ENCODE measurements at places on chromosomes 6 and 20.

- DNase-seq = no peak
Measured at GRCh38 chr6:8193541-8193940, 91.2 kb upstream of the EEF1E1 start.

- no peak for DNase-seq
Measured at GRCh38 chr6:84455511-84456029, 228.1 kb upstream of the CEP162 start.

DNA sequence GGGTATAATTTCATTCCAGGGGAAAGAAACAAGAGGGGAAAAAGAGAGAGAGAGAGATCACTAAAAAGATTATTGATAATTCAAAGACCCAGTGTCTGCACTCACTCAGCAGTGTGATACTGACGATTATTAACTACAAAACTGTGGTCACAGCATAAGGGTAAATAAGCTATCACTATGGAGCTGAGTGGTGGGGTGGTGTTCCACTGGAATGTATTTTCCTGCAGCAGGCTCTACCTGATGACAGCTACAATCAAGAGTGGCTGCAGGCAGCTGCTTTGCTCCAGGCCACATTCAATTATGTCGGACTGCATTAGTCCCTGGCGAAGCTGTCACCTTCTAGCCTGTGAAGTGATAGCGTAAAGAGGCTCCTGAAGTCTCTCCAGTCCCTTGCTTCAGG, 122.2 kb upstream of the TFAP2D start:
- DNase-seq = no peak

DNA sequence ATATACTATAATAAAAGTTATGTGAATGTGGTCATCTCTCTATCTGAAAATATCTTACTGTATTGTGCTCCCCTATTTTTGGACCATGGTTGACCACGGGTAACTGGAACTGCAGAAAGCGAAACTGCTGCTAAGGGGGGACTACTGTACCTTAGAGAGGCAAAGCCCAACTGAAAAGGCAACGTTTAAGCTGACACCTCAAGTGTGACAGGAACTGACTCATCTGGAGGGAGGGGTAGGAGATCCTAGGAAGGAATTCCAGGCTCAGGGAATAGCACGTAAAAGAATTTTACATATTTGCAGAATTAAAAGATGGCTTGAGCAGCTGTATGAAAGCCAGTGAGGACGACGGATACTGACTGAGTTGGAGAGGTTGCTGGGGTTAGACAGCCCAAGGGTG, 34.8 kb downstream of the ELOVL2 start:
- DNase-seq = no peak

DNA sequence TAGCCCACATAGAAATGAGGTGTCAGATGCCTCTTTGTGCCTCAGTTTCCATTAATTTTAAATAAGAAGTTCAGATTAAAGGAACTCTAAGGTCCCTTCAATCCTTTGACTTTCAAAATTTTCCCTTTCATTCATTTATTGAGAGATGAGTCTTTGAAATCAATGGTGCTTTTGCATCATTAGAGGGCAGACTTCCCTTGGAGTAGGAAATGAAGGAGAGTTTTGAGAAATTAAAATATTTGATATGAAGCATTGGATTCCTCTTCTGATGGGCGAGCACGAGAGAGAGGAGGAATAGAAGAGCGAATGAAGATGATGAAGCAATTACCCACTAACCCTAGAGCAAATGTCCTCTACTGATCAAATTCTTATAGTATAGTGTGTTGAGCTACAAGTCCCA, 105.7 kb downstream of the EDN1 start:
- DNase-seq = no peak

DNA sequence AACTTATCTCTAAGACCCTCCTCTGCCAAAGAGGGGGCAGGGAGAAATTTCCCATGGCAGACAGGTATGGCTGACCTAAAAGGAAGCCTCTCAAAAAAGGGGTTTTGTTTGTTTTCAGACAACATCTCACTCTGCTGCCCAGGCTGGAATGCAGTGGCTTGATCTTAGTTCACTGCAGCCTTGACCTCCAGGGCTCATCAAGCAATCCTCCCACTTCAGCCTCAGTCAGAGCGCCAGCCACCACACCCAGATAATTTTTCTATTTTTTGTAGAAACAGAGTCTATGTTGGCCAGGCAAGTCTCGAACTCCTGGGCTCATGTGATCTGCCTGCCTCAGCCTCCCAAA, 3.8 kb downstream of the EZR start:
- DNase-seq = no peak

GRCh38 chr6:2793534-2794151, 28.4 kb downstream of the WRNIP1 start:
- DNase-seq = no peak

DNA sequence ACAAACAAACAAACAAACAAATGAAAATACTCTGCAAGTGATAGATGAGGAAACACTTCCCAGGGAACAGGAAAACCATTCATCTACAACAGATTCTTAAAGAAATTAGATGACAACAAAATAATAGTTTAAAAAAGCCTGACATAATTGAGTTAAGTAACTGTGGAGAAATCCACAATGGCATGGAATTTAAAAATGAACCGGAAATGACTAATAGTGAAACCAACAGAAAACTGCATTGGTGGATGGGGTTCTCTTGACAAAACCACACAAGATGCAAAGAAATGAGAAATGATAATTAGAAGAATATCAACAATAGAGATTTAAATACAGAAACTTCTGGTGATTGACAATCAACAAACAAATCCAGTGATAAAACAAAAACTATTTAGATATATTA, 785.6 kb downstream of the QKI start:
- DNase-seq = no peak

Measured in amniotic stem cell (primary cell).